Stimulated activated CD8-positive, alpha-beta memory T cell treated with anti-CD3 and anti-CD28 coated beads, Interleukin-4, amount 100 ng/mL, for 1 hour (primary cell): ENCODE measurements at places on chromosomes 1 and 21.

- DNase-seq = no peak
These were observed 131.1 kb downstream of the HLCS start for GRCh38 chr21:36835383-36835795.

- no peak for DNase-seq
These were observed 2.8 kb downstream of the ANKRD34A start for GRCh38 chr1:145961425-145962156.

GRCh38 chr1:228016653-228017355, 10.0 kb downstream of the WNT3A start:
- no peak for DNase-seq

DNA sequence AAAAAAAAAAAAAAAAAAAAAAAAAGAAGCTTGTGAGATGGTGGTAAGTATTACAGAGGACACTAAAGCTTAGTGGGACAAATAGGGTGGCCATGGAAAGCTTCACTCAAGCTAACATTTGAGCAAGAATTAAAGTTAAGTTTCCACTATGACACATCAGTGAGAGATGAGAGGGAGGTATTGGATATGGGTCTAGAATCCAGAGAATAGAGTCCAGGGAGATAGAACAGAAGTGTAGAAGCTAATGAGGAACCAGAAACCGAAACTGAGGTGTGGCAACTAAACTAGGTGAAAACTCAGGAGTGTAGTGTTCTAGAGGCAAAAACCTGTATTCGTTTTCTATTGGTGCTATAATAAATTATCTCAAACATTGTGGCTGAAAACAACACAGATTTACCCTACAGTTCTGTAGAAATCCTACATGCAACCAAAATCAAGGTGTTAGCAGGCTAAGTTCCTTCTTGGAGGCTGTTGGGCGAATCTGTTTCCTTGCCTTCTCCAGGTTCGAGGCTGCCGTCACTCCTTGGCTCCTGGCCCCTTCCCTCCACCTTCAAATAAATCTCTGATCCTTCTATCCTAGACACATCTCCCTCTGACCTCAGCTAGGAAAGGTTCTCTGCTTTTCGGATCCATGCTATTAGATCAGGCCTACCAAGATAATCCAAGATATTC, 36.2 kb downstream of the PTP4A2 start:
- DNase-seq = no peak

- no peak for DNase-seq
These were observed 6.0 kb upstream of the ACTRT2 start for GRCh38 chr1:3015269-3015635.

GRCh38 chr1:235503403-235504121, 690 bp downstream of the B3GALNT2 start:
- DNase-seq = no peak

DNA sequence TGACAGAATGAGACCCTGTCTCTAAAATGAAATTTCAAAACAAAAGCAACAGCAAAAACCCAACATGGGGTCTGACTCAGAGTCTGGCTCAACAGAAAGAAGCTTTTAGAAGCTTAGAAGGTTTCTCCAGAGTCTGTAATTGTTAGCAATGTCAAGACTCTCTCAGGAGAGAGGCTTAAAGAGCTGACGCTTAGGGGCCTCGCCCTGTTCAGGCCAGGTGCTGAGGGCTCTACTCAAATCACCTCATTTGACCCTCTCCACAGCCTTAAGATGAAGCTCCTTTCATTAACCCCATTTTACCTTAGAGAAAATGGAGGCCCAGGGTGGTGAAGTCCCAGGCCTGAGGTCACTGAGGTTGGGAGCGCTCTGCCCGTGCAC, 5.3 kb upstream of the KIF17 start:
- no peak for DNase-seq

DNA sequence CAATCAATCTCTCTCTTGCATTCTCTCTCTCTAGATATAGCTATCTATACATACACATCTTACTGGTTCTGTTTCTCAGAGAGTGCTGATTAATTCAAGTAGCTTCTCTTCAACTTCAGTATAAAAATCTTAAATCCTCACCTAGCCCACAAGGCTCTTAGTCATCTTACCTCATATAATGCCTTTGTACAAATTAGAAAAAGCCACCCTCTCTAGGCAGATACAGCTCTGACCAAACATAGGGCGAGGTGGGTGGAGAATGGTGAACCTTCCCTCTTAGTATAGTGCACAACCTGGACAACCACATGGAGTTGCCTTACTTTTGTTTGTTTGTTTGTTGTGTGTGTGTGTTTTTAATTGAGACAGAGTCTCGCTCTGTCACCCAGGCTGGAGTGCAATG, 5.1 kb upstream of the INAVA start:
- no peak for DNase-seq

DNA sequence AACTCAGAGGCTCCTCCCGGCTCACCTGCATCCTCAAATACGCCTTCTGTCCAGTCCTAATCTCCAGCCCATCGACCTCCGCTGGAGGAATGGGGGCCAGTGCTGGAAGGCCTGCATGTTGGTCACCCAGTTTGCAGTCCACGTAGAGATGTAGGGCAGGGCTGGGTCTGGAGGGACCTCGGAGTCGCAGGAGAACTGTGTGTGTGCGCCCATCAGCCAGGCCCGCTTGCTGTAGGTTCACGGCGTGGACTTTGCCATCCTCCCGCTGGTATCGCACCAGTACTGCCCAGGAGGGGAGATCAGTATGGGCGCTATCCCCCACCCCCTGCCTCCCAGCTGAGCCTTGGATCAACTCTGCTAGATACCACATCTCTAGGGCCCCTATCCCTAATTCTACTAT, 2.7 kb downstream of the THBS3 start:
- DNase-seq = no peak

DNA sequence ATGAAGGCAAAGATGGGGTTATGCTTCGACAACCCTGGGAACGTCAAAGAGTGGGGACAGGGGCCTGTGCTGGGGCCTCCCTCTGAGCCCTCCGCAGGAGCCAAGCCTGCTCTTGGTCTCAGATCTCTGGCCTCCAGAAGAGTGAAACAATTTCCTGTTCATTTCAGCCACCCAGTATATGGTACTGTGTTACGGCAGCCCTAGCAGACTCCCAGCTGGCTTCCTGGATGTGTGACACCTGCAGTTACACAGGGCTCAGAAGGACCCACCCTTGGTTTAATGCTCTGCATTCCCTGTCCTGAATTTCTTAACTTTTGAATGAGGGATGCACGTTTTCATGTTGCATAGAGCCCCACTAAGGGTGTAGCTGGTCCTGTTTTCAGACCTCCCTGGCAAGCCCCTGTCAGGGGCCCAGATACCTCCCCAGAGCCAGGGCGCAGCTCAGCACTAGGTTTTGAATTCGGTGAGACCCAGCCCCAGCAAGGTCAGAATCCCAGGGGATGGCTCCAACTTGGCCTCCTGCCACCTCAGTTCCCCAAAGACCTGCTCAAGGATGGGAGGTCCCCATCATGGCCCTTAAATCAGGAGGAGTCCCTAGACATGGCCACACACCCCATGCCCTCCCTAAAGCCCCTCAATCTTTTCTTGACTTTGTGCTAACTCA, 79.0 kb upstream of the IFFO2 start:
- DNase-seq = no peak

- no peak for DNase-seq
These were observed 168.5 kb upstream of the RUNX1 start for GRCh38 chr21:35217504-35218060.

DNA sequence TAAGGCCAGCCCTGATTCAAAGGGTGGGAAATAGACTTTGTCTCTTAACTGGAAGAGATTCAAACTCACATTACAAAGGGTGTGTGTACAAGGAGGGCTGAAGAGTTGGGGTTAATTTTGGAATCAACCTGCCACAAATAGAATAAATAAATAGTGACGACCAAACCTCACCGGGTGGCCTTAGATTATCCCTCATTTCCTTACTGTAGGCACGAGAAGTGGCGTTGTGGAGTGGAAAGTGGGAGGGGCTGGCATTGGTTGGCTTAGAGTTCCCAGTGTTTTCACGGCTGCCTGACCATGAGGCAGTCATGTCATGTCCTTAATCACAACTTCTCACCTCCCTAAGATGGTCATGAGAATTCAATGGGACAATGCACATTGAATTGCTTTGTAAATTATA, 21.3 kb upstream of the RUNX1 start:
- no peak for DNase-seq

- peak; percentile 42 for DNase-seq
These were observed 138.3 kb downstream of the TTLL7 start for GRCh38 chr1:83860490-83861221.
